ENCODE measurements at places on chromosomes 5 and 9. TPM values are rescaled to one million over a fixed set of nuclear protein-coding genes. Genes with fewer than 3 reads are reported as not detected.

GRCh38 chr5:173721601-173722232, 105.3 kb upstream of the BOD1 start:
- no peak for DNase-seq

DNA sequence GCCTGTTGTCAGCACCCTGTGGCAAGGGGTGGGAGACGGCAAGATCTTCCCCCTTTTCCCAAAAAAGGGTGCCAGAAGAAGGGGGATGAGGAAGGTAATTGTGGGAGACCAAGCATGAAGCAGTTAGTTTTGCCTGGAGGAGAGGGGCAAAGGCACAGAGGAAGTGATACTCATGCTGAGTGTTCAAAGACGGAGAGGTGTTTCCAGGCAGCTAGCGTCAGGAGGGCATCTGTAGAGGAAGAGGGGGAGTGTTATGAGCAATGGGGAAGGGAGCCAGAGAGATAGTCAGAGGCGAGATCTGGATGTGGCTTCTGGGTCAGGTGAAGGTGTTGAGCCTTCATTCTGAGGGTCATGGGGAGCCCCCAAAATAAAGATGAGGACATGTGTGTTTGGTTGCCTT, 26.9 kb upstream of the ADAM19 start:
- DNase-seq, result no peak

DNA sequence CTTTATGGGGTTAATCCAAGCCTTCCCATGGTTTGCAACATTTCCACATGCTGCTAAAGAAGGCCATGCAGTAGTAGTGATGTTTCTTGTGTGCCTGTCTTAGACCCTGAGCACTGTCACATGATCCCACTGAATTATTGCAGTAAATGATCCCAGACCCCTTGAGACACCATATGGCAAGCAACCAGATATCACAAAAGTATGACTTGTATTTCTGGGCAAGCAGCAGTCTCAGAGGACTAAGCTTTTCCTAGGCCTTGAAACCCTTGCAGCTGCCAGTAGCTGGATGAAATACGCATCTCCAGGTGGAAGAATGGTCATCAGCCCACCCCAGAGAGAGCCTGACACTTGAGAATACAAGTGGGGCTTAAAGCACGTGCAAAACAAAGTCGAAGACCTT, 41.8 kb downstream of the CDO1 start:
- DNase-seq, result no peak

DNA sequence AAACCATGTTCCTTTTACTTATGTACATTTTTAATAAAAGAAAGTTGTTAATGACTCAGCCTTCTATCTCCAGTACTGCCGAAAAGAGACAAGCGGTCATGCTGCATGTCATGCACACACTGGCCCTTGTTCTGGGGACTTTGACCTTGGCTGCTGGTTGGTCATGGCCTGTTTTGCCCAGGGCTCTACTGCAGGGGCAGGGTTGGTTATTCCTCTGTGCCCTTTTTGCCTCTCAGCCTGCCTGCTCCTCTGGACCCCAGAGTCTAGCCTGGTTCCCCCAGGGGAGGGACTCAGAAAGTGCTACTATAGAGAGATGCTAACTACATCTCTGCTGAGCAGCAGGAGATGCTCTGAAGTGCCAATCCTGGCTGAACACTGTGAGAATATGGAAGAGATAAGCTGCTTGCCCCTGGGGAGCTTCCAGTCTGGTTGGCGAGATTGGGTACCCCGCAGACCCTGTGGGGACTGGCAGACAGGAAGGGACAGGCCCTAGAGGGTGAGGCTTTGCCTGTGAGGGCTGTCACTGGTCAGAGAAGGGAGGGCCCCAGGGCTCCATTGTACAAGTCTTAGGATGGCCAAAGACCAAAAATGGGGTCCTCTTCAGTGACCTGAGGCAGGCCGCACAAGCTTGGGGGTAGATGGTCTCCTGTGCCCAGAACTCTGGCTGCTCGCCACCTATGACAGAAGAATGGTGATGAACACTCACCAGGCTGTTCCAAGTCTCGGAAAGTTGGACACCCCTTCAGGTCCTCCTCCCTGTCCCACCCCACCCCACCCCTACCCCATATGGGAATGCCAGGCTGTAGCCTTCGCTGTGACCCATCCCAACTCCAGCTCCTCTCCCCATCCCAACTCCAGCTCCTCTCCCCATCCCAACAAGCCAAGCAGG, 14.3 kb downstream of the IRF1 start:
- no peak for DNase-seq

- no peak for DNase-seq
These were observed 203.1 kb upstream of the ANKH start for GRCh38 chr5:15074651-15075050.

DNA sequence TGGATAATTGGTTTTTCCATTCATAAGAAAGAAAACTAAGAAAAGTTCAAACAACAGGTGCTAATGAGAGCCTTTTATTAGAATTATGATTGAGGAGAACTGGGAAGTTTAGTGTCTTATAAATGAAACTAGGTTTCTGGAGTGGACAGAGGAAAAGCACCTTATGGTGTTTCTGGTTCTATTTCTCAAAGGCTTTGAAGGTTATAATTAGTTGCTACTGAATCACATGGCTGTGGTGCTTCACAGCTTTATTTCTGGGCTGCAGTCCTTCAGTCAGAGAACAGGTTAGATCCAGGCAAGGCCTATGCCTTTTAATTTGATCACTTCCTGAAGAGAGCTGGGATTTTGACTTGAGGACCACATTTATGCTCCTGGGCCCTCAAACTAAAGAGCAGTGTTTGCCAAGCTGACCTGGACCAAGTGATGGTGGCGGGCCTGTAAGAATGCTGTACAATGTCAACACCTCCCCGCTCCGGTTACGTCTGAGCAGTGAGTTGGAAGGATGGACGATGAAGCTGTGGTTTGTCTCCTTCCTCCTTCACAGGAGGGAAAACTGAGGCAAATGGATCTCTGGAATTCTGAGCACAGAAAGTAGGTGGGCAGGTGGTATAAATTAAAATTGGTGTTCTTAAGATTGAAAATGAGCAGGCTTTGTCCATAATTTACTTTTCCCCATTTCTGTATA, 56.0 kb downstream of the ZNF462 start:
- no peak for DNase-seq

DNA sequence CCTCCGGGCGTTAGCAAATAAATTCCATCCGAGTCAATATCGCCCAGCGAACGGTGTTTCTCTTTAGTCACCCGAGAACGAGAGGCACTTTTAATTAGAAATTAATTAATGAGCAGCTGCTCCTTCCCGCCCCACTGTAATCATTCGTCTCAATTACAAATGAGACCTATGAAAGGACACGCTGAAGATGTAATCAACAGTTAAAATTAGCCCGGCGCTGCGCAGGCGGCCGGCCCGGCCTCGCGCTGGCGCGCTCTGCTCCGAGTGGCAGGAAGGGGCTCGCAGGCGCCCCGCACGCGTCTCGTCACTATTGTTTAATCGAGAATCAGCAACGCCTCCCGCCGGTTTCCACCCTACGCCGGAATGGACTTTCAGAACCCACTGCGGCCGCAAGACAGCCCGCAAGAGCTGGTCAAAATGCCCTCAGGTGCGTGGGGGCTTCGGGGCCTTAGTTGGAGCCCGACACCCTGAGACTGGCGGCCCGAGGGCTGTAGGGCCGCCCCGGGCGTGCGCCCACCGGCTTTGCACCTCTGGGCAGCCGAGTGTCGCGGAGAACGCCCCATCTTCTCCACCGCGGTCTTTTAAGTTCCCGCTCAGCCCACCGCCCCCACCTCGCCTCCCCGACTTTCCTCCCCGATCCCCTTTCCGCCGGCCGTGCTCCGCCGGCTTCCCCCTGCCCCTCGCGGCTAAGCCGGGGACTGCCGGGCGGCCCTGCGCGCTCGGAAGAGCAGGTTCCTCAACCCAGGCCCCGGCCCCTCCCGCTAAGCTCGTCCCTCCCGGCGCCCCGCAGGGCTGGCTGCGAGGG, 597 bp upstream of the IRX4 start:
- peak; percentile 43 for DNase-seq

DNA sequence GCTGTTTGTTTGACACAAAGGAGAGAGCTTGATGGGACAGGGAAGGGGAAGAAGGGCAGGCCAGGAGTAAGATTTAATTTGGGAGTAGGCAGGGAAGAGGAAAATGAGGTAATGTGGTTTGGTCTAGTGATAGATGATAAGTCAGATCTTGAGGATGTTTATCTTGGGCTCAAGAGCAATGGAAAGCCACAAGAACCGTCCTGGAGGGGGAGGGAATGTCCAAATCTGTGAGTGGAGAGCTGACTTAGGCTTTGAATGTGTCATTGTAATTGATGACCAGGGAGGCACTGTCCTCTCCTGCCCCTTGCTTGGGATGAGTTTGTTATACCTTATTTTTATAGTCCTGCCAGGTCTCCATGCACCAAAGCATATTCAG, 37.5 kb downstream of the MAMDC2 start:
- DNase-seq, result no peak

- no peak for DNase-seq
These were observed 26.4 kb upstream of the PIK3R1 start for GRCh38 chr5:68189171-68189570.

GRCh38 chr5:92899611-92900010, 681.4 kb downstream of the NR2F1-AS1 start:
- no peak for DNase-seq

DNA sequence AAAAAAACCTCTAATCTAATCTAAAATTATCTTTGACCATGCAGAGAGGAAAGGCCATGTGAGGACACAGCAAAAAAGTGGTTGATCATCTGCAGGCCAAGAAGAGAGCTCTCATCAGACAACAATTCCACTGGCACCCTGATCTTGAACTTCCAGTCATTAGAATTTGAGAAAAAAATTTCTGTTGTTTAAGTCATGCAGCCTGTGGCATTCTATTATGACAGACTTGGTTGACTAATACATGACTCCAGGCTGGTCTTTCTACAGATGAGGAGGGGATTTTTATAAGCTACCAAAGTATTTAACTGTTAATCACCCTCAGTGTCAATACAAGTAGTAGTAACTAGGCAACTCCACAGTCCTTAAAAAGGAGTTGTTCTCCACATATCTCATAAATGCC, 358.5 kb upstream of the RGMB start:
- no peak for DNase-seq

DNA sequence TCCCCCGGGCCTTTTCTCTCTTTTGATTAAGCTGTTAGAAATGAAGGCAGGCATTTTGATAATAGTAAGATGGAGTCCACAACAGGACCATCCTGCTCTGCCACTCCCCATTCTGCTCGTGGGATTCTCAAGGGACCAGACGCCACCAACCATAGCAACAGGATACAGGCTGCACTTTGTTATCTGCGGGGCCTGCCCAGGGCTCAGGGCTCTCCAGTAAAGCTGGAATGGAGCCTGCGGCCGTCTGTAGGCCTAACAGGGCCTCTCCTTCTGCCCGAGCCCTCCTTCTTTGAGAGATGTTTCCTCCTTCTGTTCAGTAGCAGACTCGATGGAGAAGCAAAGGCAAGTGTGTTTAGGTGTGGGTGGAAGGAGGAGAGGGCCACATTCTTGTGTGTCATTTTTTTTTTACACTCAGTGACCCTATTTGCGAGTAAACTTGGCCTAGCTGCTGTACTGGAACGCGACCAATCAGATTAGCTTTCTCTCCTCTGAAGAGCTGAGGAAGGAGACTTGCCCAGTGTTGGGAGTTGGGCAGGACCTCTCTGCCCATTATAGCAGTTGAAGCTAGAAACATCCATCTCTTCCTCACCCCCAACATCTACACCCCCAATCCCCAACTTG, 8.9 kb upstream of the EPB41L4B start:
- DNase-seq, result no peak

GRCh38 chr5:156597276-156597675, 252.8 kb upstream of the PPP1R2B start:
- no peak for DNase-seq

DNA sequence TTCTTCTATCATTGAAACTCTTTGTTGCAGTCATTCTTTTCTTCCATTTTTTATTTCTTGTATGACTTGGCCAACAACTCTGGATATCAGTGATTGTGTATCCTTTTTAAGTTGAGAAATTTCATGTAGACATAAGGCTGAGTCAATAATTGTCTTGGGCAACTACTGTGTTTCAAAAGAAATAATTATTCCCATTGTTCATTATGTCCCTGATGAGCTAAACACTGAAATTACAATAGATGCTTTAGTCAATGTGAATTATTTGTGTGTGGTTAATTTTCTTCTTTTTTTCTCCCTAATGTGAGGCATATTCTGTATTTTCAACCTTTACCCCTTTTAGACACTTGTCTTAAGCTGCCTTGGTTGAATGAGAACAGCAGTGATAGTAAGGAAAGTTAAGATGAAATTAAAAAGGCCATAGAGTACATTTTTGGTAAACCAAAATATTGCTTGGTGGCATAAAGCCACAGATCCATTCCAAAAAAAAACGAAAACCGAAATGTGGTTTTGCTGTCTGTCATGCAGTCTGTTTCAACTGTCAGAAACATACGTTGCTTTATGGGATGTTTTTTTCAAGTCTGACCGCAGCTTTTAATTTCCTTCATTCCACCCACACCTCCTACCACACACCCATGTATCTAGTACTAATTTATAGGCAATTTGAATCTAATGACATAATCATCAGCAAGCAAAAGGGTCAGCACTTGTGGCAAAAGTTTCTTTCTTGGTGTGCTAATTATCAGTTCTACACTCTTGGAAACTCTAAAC, 21.1 kb downstream of the TLE4 start:
- no peak for DNase-seq

- no peak for DNase-seq
These were observed 1.8 kb downstream of the SLC12A2 start for GRCh38 chr5:128085413-128085812.

- no peak for DNase-seq
These were observed 12.2 kb upstream of the MARCHF3 start for GRCh38 chr5:127042593-127042992.

BAAT gene
- total RNA-seq, result 0.36 TPM

FOXD4L6 gene
- total RNA-seq, result not detected

CCL27 gene
- total RNA-seq, result 0.67 TPM

SUSD3 gene
- 1.2 TPM for total RNA-seq

CBY3 gene
- total RNA-seq, result not detected
